ENCODE measurements at places on chromosomes 3 and 15.

DNA sequence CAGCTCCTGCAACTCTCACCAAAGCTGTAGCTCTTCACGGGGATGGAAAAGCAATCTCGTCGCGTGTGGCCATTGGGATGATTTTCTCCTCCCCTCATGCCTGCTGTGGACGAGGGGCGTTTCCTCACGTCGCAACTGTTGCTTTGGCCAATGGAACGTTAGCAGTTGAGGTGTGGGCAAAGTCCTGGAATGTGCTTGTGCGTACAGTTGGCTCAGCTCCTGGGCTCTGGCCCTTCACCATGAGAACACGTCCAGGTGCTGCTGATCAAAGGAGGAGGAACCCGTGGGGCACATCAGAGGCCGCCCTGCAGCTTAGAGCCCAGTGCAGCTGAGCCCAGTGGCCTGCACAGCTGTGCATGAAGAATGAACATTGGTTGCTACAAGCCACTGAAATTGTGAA lies 186.1 kb downstream of the TJP1 start:
- DNase-seq: no peak

DNA sequence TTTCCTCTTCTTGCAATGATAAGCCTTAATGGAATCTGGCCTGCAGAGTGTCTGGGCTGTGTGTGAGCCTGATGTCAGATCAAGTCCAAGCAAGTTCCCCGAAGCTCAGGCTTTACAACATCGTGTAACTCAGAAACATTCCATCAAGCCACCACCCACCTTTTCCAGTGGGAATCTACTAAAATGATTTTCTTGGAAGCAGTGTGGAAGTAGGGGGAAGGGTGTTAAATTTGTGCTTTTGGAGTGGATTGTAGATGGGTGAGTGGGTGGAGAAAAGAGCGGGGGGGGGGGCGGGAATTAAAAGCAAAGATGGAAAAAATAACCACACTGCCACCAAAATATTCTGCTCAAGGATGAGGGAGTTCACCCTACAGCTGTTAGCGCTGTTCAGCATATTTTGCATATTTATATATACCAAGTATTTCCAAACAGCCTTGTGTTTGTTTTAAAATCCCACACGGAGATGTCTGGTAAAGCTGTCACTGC lies 53.6 kb downstream of the VGLL3 start:
- DNase-seq: no peak

DNA sequence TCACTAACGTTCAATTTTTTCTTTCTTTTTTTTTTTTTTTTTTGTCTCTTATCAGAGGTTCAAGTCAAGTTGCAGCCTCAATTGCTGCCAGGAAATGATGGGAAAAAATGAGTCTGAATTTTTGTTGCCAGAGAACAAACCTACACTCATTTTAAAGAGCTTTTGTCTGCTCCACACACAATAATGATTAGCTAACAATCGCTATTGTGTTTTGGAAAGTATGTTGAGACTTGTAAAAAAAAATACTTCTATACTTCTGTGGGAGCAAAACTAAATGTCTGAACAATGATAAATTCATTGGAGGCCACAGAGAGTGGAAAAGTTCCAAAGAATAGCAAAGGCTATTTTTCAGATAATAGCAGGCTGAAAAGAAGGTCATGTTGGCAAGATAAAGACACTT lies 176.3 kb upstream of the LMCD1 start:
- DNase-seq: no peak

- DNase-seq: no peak
Observed at GRCh38 chr3:59388555-59389270, 338.9 kb upstream of the CFAP20DC start.

GRCh38 chr15:71551566-71551965 lies 258.8 kb upstream of the NR2E3 start:
- DNase-seq: no peak

DNA sequence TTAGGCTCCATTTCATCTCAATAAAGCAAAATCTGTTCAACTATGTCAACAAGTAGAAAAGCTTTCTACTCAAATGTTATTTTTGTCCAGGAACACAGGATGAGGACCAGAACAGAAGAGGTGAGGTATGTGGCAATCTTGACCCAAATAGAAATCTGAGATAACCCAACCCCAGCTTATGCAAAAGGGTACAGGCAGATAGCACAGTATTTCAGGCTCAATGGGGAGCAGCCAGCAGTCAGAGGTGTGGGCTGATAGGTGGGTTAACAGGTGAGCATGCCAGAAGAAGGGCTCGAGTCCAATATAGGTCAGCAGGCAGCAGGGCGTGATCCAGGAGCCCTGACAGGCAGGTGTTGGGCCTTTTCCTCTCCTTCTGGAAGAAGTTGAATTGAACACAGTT lies 281.2 kb upstream of the NR2F2 start:
- no peak for DNase-seq

Data from left forelimb (tissue), 1 donor.